ENCODE measurements at places on chromosomes 4 and X. TPM values are rescaled to one million over a fixed set of nuclear protein-coding genes. Genes with fewer than 3 reads are reported as not detected.

GNRHR gene
- total RNA-seq, result not detected

TEX11 gene
- total RNA-seq, result 0.09 TPM

TREX2 gene
- 1.8 TPM for total RNA-seq

CXCL13 gene
- total RNA-seq, result not detected

TCEAL5 gene
- total RNA-seq, result not detected
